Activated CD4-positive, alpha-beta memory T cell treated with anti-CD3 and anti-CD28 coated beads, Interleukin-2, amount 10 ng/mL, durations not matched to agents 7 days and 5 days (primary cell): ENCODE measurements at places on chromosomes 3 and 15. TPM values are rescaled to one million over a fixed set of nuclear protein-coding genes. Genes with fewer than 3 reads are reported as not detected.

The DNASE1L3 gene
- total RNA-seq = not detected

The CCDC66 gene
- 29.6 TPM for total RNA-seq

The ZIC4 gene
- total RNA-seq = not detected

The CMTM8 gene
- 5.7 TPM for total RNA-seq

The ALPK3 gene
- 0.20 TPM for total RNA-seq
